ENCODE measurements at places on chromosomes 16 and 17. TPM values are rescaled to one million over a fixed set of nuclear protein-coding genes. Genes with fewer than 3 reads are reported as not detected.

- no peak for DNase-seq
Measured at GRCh38 chr16:64308721-64309120, 813.1 kb downstream of the CDH11 start.

DNA sequence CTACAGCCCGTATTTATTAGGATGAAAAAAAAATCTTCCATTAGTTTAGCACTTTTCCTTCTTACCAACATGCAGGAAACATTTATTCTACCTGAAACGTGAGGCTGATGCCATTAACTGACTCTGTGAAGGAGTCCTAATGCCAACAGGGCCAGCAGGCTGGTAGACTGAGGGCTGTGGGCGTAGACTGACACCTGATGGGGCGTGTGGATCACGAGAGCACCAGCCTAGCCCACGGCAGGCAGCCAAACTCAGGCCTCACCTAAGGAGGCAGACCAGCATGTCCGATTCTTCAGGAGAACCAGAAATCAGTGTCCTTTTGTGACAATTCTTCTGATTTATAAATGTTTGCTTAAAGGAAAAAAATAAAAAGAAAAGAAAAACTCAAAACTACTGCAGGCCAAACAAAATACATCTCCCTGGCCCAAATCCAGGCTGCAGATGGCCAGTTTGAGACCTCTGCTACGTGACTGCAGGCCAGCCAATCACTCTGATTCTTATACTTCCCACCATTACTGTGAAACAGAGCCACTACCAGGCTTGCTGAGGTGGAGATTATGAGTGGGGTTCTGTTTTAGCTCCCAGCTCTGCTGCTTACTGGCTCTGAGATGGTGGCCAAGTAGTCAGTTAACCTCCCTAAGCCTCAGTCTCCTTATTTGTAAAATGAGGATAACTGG lies 66.5 kb downstream of the GNAO1 start:
- no peak for DNase-seq

- no peak for DNase-seq
Measured at GRCh38 chr16:67865318-67865717, 7.5 kb upstream of the EDC4 start.

GRCh38 chr16:14640538-14640937 lies 7.8 kb downstream of the BFAR start:
- DNase-seq = no peak

DNA sequence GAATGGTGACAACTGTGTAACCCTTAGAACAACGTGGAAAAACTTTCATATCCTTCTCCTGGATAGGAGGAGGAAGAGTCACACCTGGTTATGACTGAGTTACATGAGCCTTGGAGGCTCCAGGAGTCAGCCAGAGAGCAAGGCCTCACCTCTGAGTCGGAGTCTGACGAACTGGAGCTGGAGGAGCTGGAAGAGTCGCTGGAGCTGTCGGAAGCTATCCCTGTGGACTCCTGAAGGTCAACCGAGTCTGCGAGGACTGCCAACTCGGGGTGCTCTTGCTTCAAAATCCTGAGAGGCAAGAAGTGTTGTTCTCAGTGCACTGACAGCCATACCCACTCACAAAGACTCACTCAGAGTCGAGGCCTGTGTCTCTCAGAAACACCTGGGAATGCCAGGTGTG lies 6.2 kb downstream of the JMJD6 start:
- DNase-seq = no peak

DNA sequence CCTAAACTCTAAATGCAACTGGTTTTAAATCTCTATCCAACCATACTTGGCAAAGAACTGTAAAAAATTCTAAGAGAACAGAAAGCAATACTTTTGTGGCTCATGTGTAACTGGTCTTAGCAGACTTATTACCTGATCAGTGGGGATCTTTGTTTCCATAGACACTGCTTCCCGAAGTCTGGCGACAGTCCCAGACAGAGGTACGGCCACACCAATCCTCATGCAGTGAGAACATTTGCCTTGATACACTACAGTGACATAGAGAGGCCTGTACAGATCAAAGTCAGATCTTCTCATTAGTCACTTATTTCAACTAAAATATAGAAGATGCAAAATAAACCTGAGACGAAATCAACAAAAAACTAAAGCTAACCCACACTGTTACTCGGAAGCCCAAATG lies 43.9 kb downstream of the USP31 start:
- DNase-seq = no peak

Gene ZNF629
- 0.27 TPM for polyA plus RNA-seq

Data from CD14-positive monocyte (primary cell).